ENCODE measurements at places on chromosomes 7 and 10.
A peak's percentile ranks its signal among the peaks of the same experiment; 100 is the strongest.

DNA sequence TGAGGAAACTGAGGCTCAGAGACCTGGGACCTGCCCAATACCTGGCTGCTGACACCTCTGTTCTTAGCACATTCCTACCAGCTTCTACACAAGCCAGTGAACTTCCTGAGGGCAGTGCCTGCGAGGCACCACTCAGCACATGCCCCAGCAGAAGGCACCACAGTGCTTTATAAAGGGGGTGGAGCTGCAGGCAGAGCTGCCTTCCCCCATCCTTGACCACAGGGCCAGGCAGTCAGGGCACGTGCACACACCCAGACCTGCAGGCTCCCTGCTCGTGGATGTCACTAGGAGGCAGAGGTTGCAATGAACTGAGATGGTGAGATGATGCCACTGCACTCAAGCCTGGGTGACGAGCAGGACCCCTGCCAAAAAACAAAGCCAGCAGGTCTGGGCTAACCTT is 39.2 kb upstream of the TUBB8 start:
- DNase-seq: no peak

GRCh38 chr10:48805848-48806247 is 121.2 kb downstream of the WDFY4 start:
- no peak for DNase-seq

- no peak for DNase-seq
These were observed 150.6 kb upstream of the NRG3 start for GRCh38 chr10:81724431-81724830.

DNA sequence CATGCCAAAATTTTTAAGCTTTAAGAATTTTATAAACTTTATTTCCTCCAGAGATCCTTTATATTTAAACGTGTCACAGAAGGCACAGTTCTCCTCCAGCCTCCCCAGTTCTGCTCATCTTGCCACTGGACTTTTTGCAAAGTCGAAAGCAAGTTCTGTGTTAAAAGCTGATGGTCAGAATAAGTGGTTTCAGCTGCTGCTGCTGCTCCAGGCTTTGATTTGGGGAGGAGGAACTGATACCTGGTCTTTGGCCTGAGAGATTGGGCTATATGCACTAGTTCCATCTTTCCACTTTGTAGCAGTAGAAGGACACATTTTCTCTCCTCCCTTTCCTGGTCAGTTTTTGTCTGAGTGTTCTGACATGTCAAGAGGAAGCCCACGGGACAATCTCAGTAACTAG is 435.9 kb upstream of the PHF14 start:
- DNase-seq: no peak

GRCh38 chr7:108808549-108809266 is 239.0 kb downstream of the DNAJB9 start:
- DNase-seq: no peak

DNA sequence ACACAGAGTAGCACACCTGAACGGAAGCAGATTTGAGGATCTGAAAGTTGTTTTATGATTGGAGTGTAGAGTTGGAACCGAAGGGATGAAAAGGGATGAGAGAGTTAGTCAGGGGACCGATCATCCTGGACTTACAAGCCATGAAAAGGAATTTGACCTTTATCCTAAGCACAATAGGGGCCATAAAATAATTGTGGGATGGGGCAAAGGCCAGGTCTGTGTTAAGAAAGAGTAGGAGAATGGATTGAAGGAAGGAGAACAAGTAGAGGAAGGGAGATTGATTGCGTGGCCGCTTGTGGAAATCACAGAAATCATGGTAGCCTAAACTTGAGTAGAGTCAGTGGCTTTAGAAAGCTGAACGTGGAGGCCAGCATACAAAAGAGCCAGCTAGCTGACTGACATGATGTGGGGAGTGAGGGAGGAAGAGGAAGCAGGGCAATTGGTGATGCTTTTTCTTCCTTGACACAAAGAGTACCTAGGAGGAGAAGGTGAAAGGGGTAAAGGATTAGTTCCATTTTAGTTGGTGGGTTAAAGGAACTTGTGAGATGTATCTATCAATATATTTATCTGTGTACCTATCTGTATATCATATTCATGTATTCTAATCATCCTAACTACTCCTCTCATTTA is 67.1 kb upstream of the RPA3 start:
- DNase-seq: no peak

DNA sequence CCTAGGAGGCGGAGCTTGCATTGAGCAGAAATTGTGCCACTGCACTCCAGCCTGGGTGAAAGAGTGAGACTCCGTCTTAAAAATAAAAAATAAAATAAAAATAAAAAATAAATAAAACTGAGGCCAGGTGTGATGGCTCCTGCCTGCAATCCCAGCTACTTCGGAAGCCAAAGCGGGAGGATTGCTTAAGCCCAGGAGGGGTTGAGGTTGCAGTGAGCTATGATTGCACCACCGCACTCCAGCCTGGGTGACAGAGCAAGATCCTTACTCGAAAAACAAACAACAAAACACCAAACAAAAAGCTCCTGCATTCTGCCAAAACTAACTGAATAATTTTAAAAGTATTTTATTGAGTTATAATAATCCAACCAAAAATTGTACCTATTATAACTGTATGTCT is 36.2 kb downstream of the AGAP4 start:
- DNase-seq: no peak

- no peak for DNase-seq
These were observed 122.7 kb upstream of the ADCY1 start for GRCh38 chr7:45451342-45452035.

DNA sequence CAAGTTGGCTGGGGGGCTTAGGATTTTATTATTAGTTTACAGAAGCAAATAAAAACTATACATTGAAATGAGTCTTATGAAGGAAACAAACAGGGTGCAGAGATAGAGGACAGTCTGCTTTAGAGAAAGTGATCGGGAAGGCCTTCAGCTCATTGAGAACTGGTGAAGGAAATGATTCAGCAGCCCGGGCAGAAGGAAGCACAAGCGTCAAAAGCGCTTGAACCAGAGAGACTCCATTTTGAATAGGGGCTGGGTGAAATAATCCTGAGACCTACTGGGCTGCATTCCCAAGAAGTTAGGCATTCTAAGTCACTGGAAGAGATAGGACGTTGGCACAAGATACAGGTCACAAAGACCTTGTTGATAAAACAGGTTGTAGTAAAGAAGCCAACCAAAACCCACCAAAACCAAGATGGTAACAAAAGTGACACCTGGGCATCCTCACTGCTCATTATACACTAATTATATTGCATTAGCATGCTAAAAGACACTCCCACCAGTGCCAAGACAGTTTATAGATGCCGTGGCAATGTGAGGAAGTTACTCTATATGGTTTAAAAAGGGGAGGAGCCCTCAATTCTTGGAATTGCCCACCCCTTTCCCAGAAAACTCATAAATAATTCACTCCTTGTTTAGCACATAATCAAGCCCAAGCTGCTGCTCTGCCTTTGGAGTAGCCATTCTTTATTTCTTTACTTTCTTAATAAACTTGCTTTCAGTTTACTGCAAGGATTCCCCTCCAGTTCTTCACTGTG is 83.1 kb upstream of the MPP7 start:
- no peak for DNase-seq

DNA sequence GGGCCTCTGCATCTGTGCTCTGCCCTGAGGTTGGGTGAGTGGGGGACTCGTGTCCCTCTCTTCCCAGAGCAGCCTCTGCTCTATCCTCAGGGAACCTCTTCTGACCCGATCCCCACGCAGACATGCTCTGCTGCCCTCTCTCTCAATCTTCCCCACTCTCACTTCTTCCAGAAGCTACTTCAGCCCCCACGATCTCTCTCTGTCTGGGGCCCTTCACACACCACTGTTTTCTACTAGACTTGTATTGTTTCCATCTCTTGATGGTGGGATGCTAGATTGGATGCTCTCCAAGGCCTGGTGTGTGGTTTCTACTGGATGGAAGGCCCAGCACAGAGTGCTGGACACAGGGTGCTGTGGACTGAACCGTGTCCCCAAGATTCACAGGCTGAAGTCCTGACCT is 10.0 kb downstream of the MGMT start:
- DNase-seq: no peak

DNA sequence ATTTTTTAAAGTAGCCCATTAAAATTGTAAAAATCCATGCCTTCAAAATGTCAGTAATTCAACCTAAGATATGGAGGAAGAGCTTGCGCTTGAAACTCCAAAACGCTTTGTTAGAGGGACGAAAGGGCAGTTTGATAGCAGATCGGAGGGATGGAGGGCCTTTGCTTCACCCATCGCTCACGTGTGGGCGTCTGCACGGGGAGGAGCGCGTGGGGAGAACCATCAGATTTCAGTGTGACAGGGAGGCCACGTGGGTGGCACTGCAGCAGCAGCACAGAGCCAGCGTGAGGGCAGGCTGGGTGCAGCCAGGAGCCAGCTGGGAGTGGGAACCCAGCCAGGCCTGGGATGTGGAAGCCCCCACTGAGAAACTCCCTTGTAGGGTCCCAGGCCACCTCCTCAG is 325.5 kb downstream of the PAXIP1 start:
- no peak for DNase-seq

- no peak for DNase-seq
These were observed 22.2 kb downstream of the SFMBT2 start for GRCh38 chr10:7388602-7389001.

DNA sequence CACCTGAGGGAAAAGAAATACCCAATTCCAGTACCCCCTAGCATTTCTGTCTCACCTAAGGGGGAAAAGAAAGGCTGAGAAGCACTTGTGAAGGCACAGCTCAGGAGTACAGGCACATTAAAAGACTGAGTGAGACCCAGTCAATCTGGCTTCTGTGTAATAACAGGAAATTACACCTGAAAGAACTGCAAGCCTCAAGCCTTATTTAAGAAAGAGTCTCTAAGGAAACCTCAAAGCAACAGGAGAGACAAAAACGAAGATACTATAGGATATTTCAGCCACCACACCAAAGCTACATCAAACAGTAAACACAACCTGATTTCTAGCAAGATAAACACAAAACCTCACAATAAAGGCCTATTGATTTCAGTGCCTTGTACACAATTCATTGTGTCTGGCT is 69.6 kb upstream of the CDK1 start:
- no peak for DNase-seq

- peak; percentile 22 for DNase-seq
These were observed 62.9 kb upstream of the FAM171A1 start for GRCh38 chr10:15433850-15434537.

DNA sequence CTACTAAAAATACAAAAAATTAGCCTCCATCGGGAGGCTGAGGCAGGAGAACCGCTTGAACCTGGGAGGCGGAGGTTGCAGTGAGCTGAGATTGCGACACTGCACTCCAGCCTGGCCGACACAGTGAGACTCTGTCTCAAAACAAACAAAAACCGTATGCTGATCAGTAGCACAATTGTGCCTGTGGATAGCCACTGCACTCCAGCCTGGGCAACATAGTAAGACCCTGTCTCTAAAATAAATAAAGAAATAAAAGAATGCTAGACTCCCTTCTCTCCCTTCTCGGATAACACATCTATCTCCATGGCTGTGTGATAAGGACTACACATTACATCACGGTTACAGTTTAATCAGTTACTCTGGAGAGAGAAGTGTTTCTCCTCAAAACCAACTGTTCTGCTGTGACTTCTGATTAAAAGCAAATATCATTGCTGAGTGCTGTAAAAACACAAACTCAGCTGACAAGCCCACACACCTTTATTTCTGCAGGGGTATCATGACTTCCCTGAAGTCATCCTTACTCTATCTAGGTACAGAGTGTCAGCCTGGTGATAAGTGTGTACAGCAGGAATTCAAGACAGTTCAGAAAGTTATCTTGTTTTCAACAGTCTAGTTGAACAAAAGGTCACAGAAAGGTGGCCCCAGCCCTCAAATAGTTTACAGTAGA is 5.3 kb upstream of the ARHGAP19 start:
- no peak for DNase-seq

DNA sequence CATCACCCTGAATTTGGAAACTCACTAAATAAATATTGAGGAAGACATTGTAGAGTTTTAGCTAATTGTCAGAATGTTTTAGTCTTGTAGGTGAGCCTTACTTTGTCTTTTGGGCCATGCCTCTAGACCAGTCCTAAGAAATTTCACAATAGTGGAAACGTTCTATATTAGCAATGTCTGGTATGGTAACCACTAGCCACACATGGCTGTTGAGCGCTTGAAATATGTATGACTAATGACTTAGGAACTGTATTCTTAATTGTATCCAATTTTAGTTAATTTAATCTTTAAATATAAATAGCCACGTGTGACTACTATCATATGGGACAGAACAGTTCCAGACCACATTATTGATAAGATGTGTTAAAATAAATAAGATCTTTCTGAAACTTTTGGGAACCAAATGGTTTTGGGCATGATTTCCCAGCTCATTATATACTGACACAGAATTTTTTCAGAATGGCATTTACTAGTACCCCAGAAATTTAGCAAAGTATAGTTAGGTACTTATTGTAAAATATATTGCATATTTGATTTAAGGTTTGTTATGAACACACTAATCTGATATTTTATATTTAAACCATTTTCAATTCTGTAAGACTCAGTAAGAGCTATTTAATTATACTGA is 95.0 kb downstream of the VPS50 start:
- DNase-seq: no peak

DNA sequence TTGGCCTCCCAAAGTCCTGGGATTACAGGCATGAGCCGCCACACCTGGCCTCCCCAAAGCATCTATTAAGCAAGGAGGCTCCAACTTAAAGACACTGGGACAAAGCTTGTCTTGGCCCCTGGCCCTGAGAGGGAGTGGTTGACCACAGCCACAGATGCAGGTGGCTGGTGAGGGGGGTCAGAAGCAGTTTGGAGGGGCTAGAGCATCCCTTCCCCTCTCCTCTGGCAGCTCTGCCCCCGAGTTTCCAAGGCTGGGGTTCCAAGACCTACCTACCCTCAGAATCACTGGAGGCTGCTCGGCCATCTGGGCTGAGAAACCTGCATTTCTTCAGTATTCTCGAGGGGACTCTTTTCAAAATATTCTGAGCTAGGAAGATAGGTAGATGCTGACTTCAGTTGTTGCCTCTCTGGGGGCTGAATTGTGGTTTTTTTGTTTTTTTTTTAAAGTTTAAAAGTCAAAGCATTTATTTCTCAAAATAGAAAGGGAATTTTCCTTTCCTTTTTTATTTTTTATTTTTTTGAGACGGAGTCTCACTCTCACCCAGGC is 32.6 kb downstream of the DDIT4 start:
- no peak for DNase-seq

- DNase-seq: no peak
These were observed 200.6 kb downstream of the PTPRN2 start for GRCh38 chr7:158386866-158387545.

DNA sequence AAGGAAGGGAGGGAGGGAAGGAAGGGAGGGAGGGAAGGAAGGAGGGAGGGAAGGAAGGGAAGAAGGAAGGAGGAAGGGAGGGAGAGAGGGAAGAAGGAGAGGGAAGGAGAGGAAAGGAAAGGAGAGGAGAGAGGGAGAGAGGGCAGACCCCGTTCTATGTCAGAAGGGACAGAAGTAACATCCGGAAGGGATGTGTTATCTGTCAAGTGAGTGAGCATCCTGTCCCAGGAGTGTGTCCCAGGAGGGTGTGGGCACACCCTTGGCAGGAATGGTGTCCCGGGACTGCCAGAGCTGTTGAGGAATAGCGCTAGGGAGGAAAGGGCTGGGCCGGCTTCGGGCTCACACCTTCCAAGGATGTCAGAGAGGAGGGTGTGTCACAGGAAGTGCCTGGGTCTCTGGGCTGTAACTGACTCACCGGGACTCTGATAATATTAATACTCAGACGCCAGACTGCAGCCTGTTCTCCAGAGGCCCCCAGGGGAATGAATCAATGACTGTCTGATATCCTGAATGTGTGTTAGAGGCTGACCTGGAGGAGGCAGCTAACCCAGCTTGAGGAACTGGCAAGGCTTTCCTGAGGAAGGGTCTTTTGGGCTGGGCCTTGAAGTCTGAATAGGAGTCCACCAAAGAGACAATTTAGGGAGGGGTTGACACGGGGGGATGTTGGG is 125.6 kb upstream of the TNRC18 start:
- no peak for DNase-seq

Measured in NCI-H2171 (cell line).